ENCODE measurements at places on chromosomes 11 and 22.

DNA sequence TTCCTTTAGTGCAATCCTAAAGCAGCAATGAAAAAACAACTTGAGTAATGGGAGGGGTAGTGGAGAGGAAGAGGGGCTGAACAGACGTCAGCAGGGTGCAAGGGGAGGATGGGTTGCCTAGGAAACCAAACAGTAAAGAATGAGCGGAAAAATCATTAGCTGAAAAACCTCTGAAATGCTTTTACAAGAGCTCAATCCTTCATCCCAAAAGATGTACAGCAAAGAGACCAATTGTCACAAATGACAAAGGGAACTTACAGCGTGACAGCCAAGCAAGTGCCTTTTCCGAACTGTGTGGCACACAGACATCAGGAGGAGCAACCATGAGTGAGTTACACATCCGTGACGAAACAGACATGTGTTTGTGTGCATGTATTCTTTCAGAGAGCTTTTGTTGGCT lies 104.6 kb downstream of the SIK3 start:
- no peak for DNase-seq

- no peak for DNase-seq
These were observed 26.2 kb downstream of the PPARA start for GRCh38 chr22:46176508-46177003.

- no peak for DNase-seq
These were observed 14.1 kb upstream of the TMEM121B start for GRCh38 chr22:17135153-17135760.

- no peak for DNase-seq
These were observed 144.9 kb upstream of the NECTIN1 start for GRCh38 chr11:119873761-119874421.

DNA sequence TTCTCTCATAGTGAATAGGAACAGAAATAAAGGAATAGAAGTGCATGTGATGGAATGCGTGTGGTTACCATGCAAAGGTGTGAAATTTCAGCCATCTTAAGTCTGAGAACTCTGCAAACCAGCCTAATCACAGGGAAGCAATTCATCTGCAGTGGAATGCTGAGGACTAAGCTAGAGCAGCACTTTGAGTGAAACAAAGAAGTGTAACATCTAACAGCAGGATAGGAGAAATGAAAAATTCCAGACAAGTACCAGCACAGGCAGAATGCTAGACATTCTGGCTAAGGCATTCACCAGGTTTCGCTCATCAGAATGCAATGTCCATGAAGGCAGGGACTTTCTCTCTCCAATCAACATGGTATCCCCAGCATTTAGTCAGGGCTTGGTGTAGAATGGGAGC lies 41.2 kb upstream of the SLC36A4 start:
- no peak for DNase-seq

DNA sequence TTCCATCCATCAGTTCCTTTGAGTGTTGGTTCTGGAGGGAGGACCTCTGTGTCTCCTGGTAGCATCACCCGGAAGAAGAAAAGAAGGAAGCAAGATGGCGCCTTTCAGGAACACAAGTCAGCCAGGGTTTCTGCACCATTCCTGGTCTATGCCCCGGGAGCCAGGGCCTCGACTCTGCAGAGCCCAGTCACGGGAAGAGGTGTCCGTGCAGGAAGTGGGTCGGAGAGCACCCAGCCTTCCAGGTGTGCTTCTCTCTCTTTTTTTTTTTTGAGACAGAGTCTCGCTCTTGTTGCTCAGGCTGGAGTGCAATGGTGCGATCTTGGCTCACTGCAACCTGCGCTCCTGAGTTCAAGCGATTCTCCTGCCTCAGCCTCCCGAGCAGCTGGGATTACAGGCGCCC lies 21.2 kb downstream of the MRPL21 start:
- DNase-seq, result no peak

- DNase-seq, result peak; percentile 97
These were observed at the start of gene CWF19L2 for GRCh38 chr11:107457558-107458271. TSS of gene CWF19L2 (minus strand) at chr11:107457825. CDS start at chr11:107457816, 9 bp downstream.

DNA sequence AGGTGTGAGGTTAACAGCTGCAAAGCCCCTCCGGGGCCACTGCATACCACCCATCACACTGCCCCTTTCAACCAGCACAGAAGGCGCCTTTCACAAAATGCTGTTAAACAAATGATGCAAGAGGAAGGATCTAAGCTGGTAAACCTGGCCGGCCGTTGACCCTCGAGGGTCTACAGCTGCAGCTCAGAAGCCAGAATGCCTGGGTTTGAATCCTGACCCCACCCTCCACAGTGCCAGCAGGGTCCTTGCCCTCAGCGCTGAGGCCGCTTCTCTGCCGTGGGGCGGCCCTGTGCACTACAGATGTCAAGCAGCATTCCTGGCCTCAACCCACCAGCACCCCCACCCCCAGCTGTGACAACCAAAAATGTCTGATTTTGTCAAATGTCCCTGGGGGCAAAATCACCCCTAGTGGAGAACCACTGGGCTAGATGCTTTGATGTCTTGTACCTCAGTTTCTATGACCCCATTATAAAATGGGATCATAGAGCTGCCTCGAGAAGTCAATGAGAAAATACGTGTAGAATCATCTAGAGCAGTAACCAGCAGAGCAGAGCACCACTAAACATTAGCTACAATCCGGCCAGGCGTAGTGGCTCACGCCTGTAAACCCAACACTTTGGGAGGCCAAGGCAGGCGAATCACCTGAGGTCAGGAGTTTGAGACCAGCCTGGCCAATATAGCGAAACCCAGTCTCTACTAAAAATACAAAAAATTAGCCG lies 77.9 kb downstream of the CELSR1 start:
- no peak for DNase-seq

DNA sequence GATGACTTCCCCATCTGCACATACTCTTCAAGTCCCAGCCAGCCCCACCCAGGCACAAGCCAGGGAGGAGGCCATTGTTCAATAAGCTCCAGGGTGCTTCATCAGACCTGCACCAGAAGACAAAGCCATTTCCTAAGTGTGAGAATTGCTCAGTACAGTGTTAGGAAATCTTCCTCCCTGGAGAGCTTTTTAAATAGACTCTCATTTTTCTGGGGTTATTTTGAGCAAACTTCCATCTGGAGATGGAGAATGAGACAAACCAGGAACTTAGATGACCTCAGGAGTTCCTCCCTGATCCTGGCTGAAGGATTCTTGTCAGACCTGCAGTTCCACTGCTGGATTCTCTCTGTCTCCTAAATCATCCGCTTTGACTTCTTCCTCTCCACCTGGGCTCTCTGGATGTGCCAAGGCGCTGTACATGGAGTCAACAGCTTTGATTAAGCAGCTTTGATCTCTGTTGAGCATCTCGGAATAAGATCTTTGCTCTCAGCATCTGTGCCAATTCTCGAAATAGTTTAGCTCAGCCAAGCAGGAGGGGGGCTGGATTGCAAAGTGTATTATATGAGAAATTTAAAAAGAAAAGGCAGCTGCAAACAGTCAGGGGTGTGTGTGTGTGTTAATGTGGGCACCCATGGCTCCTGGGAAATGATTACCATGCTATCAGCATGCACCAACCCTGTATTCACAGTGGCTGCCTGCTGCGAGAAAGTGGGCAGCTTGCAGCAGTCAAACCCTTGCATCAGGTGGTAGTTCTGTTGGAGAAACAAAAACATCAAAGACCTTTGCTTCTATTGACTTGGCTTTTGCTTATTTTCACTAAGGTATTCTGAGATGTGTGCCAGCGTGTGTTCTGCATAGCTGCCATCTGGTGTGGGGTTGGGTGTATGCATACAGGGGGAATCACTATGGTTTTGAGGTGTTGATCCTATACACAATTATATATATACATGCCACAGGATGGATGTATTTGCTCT lies 70.2 kb upstream of the NAV2 start:
- DNase-seq, result no peak

DNA sequence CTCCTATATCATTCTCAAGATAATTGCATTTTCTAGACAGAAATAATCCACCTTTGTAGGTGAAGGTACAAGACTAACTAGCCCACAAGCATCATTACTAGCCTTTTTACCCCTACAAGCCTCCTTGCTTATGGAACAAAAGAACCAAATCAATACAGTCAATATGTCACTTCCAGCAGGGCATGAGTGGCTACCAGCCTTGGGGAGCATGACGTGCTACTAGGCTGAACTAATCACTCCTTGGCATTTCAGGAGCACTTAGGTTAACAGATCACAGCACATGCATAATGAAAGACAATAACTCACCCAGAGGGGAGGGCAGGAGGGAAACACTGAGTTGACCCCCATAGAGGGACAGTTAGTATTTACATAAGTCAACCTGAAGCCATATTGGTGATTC lies 2.7 kb downstream of the DRD2 start:
- DNase-seq, result no peak

GRCh38 chr11:11486002-11486401 lies 133.0 kb upstream of the CSNK2A3 start:
- DNase-seq, result no peak

GRCh38 chr11:63210111-63210510 lies 33.3 kb downstream of the SLC22A25 start:
- no peak for DNase-seq

- DNase-seq, result no peak
These were observed 3.2 kb downstream of the TSSK2 start for GRCh38 chr22:19134176-19134831.

DNA sequence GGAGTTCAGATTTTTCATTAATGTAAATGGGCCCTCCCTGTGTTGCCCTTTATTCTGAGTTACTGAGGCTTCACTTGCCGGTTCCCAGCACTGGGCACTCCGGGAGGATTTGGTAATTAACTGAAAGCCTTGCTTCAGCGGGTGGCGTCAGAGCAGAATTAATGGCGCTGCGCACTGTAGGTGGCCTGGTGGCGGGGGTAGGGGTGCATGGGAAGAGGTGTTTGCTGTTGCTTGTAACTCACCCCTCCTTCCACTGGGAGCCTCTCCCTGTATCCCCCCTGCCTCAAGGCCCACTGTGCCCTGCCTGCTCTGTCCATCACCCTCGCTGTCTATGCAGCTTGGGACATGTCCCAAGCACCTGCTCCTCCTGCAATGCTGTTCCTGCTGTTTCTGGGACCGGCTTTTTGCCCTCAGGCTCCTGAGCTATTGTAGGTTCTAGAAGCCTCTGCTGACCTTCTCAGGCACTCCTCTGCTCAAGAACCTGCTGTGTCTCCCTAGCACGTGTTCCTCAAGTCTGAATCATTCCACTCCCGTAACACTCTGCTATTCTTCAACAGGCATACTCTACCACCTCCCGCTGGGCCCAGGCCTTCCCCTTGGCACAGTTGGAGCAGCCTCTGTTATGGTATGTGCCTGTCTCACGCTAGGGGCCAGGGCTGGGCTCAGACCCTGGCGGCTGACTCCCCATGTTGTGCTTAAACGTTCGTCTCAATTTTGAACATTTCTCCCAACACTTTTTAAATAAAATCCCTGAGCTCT lies 24.4 kb downstream of the ARHGAP8 start:
- DNase-seq, result no peak

DNA sequence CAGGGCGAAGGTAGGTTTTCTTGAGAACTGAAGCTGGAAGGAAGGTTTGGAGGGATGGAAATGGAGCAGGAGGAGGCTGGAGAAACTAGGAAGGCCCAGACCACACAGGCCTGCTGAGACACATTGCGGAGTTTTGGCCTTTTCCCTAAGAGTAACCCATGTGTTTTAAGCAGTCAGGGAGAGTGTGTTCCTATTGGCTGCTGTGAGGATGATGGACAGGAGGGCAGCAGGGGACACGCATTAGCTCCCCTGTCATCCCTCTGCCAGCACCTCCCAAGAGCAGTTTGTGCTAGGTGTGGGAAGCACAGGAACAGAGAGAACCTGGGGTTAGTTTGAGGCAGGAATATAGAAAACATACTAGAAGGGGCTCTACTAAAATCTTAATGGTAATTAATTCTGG lies 842.1 kb downstream of the TBC1D22A start:
- no peak for DNase-seq

DNA sequence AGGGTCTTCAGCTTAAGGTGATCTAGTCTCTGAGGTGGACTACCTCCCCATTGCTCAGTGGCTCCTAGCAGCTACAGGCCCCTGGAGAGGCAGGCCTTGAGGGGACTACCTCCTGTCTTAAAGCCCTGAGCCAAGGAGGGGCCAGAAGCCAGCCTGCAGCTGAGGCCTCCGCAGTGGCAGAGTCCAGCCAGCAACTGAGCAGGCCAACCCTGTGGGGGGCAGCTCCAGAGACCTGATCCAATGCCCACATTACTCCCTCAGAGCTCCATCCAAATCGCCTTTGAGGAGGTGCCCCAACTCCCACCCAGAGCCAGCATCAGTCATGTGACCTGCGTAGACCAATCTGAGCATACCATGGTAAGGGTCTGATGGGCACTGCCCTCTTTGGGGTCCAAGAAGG lies 2.7 kb downstream of the C2CD2L start:
- no peak for DNase-seq

DNA sequence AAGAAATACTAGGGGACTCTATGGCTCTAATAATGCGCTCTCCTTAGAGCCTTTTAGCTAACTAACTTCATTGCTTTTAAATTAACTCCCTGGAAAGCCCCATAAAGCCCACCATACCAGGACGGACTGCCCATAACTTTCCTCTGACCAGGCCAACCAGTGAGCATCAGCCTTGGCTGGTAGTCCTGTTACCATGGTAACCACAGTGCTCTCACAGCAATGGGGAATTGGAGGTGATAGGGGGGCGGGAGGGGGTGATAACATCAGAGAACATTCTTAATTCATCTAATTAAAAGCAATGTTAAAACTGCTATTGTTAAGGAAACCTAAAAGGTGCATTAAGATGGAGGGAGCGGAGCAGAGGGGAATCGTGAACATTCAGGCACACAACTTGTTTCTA lies 27.2 kb upstream of the CHRM4 start:
- DNase-seq, result no peak
